ENCODE measurements at places on chromosomes 5 and 9.

DNA sequence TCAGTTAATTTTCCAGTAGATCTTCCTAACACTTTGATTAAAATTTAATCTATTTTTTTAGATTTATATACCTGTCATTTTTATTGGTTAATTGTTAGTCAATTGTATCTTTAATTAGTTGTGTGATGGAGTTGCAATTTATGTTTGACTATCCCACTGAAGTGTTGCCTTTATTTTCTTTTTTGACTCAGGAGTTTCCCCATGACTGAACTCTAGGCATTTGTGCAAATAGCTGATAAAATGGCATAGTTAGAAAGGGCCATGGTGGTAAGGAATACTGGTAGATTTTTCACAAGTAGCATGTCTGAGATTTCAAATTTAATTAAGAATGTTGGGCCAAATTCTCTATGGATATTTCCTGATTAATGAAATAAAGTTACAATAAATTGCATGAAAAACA, 273.1 kb upstream of the DAB2 start:
- no peak for DNase-seq

DNA sequence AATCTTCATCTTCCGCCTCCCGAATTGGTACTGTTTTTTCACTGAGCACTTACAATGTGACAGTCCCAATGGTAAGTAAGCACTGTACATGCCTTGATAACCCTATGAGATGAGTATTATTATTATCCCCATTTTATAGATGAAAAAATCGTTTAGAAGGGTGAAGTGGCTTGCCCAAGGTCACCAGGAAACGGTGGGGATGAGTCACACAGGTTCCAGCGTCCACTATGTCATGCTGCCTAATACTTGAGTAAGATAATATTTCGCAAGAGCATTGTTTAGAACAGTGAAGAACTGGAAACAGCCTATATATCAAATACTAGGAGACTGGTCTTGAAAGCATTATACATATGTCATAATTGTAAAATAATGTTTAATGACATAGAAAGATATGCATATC, 12.9 kb downstream of the HAND1 start:
- DNase-seq = no peak

- peak; percentile 63 for DNase-seq
These were observed 2.2 kb downstream of the TNIP1 start for GRCh38 chr5:151078490-151079262.

- DNase-seq = no peak
These were observed 9.6 kb downstream of the C5orf47 start for GRCh38 chr5:173998531-173998930.

- no peak for DNase-seq
These were observed 326 bp downstream of the RIGI start for GRCh38 chr9:32525709-32526030.

DNA sequence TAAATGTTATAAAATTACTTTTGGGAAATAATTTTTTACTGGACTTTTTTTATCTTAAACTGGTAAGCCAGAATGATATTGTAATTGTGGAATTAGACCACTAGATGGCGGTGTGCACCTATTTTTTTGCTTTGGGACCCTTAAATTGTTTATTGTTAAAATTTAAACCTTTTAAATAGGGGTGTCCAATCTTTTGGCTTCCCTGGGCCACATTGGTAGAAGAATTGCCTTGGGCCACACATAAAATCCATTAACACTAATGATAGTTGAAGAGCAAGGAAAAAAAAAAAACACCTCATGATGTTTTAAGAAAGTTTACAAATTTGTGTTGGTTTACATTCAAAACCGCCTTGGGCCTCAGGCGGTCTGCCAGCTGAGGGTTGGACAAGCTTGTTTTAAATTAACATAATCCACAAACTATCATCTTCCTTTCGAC, 28.4 kb upstream of the GADD45G start:
- no peak for DNase-seq

DNA sequence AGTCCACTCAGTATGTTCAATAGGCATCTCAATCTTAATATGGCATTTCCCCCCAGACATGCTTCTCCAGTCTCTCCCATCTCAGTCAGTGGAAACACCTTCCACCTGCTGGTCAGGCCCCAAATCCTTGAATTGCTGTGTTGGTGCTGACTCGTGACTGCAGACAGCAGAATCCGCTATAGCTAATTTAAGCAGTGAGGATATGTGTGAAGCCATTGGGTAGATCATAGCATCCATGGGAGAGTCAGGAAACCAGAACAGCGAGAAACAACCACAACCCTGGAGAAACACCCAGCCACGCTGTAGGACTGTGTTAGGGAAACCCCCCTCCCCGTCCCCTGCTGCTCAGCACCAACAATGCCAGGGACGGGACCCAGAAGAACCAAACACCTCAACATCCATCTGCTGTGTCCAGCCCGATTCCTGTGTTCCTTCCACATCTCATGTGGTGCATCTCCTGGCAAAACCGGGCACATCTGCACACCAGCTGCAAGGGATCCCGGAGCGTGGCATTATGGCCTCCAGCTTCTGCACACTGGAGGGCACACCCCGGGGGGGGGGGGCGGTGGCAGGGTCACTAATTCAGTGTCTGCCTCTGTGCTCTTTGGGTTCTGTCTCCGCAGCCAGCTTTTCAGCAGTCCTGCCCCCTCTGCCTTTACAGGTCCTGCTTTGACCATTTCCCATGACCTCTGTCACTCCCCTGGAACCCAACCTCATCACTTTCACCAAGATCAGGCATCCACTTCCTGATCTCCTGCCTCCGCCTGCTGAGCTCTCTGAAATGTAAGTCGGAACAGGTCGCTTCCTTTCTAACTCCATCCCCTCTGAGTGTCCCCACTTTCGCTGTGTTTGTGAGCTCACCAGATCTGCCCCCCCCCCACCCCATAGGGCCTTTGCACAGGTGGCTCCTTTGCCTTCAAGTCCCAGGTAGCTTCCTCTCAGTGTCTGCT, 2.4 kb upstream of the PLEKHG4B start:
- no peak for DNase-seq

DNA sequence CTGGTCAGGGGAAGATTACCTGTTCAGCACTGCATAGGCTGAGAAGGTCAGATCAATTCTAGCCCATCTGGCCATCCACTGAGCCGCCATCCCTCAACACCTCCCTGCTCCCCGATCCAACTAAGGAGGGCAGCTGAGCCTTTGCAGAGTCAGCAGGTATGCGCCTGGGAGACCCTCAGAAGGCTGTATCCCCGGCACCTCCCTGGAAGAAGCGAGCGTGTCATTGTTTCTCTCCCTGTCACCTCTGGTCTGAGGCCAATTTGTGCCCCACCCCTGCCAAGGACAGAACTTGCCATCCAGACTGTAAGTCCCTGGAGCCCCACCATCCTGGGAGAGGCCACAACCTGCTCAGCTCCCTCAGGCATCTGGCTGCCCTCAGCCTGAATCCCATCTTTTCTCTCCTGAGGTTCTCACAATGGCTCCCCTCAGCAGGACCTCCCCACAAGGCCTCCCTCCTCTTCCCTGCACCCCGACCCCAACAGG, 2.6 kb downstream of the CLTB start:
- no peak for DNase-seq

DNA sequence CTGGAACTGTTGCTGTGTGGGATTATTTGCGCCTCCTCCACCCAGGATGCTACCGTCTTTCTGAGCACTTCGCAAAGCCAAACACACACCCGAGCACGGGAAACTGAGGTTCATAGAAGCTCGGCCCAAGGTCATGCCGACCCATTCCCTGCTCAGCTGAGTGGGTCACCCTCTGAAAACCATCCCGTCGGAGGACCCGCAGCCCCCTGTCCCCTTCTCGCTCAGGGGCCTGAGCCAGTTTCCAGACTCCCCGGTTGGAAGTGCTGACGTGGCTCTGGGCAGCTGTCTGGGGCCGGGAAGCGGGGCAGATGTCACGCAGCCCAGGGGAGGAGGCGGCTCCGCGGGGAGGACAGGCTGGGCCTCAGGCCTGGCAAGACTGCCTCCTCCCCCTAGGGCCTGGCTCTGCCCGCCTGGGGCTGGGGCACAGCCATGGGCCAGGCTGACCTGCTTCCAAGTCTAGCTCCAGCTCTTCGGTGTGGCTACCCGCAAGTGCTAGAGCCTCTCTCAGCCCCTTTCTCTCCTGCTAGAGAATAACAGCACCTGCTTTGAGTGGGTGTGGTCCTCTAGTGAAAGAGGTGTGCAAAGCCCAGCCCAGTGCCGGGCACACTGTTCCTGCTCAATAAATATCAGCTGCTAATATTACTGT, 9.9 kb upstream of the CXXC5 start:
- DNase-seq = no peak

DNA sequence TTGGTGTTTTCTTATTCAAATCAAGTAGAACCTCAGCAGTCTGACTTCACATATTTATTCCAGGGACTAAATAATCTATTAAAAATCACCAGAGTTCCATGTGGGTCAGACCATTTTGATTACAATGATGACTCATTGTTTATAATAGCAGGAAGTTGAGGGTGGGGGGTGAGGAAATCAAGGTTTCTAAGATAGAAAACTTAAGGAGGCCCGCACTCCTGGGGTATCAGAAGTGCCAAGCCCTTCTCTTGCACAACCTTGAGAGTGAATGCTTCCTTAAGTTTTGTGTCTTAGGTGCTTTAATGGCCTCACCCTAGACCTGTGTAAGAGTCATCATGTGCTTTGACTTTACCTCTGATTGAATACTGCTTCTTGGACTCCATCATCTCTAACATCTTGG, 31.9 kb upstream of the NPR3 start:
- DNase-seq = no peak

DNA sequence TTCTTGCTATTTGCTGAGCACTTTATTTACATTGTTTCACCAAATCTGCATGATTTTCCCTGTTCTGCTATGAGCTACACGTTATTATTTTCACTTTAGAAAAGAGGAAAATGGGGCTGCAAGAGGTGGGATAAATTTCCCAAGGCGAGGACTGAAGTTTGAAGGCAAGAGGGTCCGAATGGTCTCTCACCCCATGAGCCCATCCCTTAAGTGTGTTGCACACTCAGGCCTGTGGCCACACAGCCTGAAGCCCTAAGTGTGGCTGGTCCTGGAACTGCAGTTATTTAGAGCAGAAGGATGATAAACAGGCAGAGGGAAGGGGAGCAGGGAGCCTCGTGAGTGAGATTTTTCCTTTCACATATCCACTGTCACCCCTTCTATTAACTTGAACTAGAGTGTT, 7.8 kb downstream of the PDE8B start:
- no peak for DNase-seq

- DNase-seq = no peak
These were observed 333.3 kb downstream of the MAT2B start for GRCh38 chr5:163838738-163839137.

- DNase-seq = peak; percentile 22
These were observed 2.7 kb downstream of the LARP1 start for GRCh38 chr5:154757814-154758406.

GRCh38 chr9:69297300-69297980, 27.6 kb upstream of the ENTREP1 start:
- DNase-seq = no peak

GRCh38 chr9:5553211-5553610, 42.9 kb downstream of the PDCD1LG2 start:
- no peak for DNase-seq

DNA sequence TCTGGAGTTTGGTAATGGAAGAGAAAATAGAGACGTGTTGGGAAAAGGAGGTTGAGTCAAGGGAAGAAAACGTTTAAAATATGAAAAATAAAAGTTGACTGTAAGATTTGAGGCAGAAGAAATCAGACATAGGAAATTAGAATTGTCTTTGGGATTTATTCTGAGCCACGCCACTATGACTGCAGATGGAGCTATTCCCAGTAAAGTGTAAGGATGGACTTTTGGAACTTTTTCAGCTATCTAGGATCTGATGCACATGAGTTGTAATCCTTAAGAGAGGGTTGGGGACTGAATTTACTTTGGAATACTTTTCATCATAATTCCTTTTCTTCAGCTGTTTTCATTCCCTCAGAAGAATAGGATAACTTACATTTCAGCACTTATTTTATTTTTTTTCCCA, 336.7 kb downstream of the FAM170A start:
- DNase-seq = no peak

DNA sequence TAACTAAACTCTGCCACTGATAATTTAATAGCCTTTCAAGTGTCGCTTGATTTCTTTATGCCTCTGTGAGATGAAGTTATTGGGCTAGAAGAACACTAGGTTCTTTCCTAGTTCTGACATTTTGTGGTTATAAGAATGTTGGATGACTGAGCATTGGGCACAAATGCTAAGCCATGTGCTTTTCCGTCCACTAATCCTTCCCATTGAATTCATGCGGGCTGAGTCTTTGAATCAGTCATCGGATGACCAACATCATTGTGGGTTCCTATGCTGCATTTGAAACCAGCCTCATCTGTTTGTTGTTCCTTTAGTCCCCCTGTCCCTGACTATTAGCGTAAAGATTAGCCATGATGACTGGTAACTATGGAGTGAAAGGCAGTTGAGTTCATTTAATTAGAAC, 58.5 kb downstream of the ALDH1A1 start:
- no peak for DNase-seq

GRCh38 chr9:8858596-8859161, 1059.1 kb upstream of the DMAC1 start:
- DNase-seq = no peak

DNA sequence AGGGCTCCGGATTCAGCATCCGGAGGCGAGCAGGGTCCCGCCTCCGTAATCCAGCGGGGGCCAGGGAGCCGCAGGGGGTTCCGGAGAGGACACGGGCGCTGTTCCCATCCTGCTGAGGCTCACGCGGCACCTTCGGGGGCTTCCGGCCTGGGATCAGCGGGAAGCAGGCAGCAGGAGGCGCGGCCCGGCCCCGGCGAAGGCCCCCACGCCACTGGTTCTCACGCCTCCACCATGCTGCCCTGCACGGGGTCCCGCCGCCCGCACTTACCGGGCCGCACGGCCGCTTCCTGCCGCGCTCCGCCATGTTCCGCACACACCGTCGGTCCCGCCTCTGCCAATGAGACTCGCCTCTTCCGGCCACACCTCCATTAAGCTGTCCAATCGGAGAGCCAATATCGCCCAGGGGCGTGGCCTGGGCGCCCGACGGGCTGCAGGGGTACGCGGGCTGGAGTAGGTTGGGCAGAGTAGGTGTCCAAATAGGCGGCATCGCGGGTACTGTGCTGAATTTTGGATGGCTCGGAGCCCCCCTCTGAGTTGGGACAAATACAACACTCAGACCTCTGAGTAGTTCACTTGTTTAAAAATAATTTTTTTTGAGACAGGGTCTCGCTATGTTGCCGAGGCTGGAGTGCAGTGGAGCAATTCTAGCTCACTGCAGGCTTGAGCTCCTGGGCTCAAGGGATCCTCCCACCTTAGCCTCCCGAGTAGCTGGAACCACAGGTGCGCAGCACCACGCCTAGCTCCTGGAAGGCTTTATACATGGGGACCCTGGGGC, at the start of gene SPOUT1:
SPOUT1 (minus strand) TSS at position 318 of the 775 bp plus-strand sequence; CDS start at position 304, 14 bp downstream.
- peak; percentile 90 for DNase-seq

DNA sequence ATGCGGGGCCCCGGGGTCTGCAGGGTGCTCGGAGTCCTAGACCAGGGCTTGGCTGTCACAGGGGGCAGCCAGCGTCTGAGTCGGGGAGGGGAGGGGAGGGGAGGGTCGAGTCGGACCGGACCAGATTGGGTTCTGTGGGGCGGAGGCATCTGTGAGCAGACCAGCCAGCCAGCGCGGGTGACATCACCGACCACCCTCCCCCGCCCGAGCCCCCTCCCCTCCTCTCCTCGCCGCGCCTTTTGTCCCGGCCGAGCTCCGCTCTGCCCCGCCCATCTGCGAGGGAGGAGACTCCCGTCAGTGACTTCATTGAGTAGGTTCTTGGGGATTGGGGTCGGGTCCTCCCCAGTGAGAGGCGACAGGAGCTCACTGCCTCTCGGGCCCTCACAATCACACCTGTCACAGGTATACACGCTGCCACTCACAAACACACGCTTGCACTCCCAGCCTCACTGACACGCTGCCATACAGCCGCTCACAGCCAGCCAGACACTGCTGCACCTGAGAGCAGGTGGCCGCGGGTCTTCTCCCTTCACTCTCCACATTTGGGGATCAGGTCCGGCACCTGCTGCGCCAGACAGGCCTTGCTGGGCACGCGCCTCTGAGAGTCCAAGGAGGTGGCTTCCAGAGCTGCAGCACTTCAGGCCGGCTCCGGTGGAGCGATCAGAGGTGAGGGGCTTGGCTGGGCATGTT, 546 bp downstream of the DNAJB5 start:
- DNase-seq = peak; percentile 30
